ENCODE measurements at places on chromosomes 5 and 9.

DNA sequence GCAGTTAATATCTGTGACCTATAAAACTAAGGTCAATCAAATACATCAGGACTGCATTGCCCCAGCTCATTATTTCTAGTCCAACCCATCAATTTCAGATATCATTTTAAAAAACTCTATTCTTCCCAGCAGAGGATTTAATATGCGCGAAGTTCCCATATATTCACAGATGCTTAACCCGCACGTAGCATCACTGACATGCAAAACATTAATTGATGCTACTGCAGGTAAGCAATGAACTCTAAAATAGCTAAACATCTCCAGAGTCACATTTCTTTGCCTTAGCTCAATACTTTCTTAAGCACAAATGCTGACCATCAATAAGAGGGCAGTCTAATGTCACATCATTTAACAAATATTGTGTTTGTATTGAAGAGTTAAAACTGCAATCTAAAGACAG lies 586.6 kb upstream of the CDH18 start:
- DNase-seq: no peak

- DNase-seq: no peak
These were observed 7.5 kb downstream of the PLPP7 start for GRCh38 chr9:131296906-131297500.

DNA sequence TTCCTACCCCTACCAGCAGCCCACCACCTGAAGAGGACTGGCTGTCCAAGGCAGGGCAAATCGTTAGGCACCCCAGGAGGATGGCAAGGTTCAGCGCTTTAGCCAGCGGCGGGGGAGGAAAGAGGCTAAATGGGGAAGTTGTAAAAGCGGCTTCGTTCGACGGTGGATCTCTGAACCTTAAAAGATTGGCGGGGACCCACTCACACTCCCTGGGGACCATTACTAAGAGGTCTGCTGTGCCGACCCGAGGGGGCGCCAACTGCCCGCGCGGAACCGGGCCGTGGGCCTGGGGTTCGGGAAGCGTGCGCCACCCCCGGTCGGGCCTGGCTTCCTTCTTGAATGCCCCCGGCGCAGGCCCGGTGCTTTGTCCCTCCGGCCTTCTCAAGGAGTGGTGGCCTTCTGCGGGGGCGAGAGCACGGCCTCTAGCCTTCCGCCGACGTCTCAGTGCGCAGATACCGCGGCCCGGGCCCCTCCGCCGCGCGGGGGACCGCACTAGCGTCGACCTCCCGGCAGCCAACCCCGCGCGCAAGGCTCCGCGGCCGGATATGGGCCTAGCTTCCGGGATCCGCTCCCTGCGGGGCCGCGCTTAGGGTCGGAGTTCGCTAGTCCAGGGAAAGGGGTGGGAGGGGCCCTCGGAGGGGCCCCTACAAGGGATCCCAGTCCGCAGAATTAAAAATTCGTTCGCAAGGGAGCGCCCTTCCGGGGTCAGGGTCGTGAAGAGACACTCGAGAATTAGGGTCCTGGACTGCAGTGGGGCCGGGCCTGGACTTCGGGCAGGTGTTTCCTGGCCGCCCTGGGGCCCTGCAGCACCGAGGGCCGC lies 10.5 kb downstream of the NR2F1-AS1 start:
- DNase-seq: no peak

DNA sequence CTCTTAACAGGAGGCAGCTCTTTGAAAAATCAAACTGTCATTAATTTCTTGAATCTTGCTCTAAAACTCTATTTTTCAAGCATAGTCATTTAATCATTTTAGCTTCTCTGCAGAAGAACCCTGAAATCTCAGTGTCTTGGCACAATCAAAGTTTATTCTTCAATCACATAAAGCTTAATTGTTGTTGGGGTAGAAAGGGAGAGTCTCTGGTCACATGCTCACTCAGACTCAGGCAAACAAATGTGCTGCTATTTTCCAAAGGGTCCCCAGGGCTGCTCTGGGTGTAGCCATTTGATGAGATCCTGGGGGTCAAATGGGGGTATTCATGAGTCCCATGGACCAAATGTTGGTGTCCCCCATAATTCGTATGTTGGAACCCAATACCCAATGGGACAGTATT lies 114.8 kb downstream of the MSX2 start:
- no peak for DNase-seq

DNA sequence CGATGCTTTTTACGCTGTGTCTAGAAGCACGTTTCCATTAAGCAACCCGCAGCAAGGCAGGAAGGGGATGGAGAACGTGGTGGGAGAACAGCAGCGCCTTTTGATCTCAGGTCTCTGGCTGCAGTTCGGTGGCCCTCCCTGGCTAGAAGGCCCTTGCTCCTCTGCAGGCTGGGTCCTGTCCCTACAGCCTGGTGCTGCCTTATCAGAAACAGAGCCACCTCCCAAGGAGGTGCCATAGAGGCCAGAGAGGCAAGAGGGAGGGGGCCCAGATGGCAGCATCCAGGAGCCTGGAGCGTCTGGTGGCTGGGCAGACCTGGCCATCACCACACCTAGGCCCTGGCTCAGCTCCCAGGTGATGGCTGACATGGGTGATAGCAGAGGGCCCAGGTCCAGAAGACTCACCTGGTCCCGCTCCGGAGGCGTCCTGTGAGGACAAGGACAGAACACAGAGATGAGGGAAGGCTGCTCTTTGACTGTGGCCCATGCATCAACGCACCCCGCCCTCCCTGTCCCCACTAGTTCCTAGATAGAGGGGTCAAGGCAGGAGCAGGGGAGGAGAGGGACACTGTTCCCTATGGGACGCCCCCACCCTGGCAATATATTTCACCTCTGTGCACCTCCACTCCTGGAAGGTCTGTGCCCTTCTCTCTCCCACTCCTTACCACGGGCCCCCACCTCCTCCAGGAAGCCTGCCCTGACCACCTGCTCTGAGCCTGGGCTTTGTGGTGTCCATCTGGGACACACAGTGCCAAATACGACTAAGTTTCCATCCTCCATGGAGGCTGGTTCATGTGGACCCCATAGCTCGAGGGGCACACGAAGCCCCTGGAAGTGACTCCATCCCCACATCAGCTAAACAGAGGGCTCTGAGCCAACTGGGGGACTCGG lies 41.6 kb upstream of the SARDH start:
- no peak for DNase-seq

- DNase-seq: no peak
These were observed 12.8 kb downstream of the AMBP start for GRCh38 chr9:114065304-114065703.

GRCh38 chr5:89597878-89598277 lies 714.9 kb upstream of the MEF2C start:
- DNase-seq: no peak

GRCh38 chr5:92605591-92605990 lies 975.4 kb downstream of the NR2F1-AS1 start:
- no peak for DNase-seq

GRCh38 chr5:77066184-77066583 lies 20.9 kb downstream of the ZBED3 start:
- no peak for DNase-seq

- no peak for DNase-seq
These were observed 134.6 kb upstream of the RANBP3L start for GRCh38 chr5:36436306-36436705.

DNA sequence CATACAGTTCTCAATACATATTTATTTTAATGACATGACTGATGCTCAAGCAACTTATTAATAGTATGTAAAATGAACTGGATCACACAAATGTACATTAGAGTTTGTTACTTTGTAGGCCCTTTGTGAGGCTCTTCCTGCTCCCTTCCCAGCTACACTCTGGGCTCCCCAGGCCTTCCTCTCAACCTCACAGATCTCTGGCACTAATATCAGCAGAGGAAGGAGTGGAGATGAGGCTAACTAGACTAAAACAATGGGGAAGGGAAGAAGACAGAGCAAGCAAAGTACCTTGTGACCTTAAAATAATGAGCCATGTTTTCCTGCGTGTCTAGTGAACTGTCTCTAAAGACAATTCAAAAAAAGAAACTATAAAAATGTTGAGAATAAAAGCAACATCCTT lies 30.3 kb upstream of the TEK start:
- DNase-seq: no peak

GRCh38 chr5:96320797-96321196 lies 112.3 kb downstream of the PCSK1 start:
- DNase-seq: no peak

- DNase-seq: no peak
These were observed 157.0 kb upstream of the RAI14 start for GRCh38 chr5:34499001-34499734.

GRCh38 chr5:56105511-56106291 lies 110.9 kb upstream of the IL6ST start:
- DNase-seq: no peak

GRCh38 chr9:69637817-69638200 lies 34.4 kb downstream of the APBA1 start:
- peak; percentile 28 for DNase-seq

DNA sequence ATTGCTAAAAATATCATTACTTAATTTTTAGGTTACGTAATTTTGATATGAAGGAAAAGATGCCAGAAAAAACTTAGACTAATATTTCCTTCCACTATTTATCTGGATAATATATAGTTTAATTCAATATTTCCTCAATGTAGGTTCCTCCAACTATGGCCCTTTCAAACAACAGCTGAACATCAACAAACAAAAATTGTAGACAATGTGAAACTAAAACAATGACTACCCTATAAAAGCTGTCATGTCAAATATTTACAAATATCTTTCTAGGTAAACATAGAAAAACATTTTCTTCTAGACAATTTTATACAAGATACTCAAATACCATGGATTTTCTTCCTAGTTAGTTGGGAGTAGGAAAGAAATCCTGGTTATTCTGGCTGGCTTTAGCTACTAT lies 16.9 kb downstream of the ELOVL7 start:
- DNase-seq: no peak

- no peak for DNase-seq
These were observed 39.1 kb downstream of the TPD52L3 start for GRCh38 chr9:6367128-6367890.

DNA sequence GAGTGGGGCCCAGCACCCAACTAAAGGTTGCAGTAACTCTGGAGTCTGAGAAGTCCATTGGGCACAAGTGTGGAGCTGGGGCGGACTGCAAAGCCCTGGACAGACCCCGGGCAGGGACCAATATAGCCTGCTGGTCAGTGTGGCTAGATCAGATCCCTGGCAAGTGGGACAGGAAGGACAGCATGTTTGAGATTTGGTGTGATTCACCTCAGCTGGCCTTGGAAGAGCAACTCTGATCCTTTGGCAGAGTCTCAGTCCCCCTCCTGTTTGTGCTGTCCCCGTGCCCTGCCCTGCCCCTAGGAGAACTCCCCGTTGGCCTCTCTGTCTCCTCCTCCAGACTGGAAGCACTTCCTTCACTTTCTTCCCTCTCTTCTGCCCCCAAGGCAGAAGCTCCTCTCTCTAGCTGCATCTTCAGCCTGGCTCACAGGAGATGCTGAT lies 255.3 kb downstream of the FSTL4 start:
- no peak for DNase-seq

DNA sequence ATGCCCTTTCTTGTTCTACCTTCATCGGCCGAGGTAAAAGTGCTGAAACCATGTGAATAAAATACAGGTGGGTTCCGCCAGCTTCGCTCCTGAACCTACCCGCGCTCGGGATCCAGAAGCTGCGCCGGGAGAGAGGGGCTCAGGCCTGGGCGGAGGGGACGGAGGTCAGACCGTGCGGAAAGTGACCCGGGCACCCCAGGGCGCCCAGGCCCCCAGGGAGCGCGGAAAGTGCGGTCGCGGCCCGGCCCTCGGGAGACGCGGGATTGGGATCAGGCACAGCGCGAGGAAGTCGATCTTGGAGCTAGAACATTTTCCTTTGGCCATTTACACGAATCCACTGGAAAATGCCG lies 329 bp downstream of the SYK start:
- DNase-seq: no peak

DNA sequence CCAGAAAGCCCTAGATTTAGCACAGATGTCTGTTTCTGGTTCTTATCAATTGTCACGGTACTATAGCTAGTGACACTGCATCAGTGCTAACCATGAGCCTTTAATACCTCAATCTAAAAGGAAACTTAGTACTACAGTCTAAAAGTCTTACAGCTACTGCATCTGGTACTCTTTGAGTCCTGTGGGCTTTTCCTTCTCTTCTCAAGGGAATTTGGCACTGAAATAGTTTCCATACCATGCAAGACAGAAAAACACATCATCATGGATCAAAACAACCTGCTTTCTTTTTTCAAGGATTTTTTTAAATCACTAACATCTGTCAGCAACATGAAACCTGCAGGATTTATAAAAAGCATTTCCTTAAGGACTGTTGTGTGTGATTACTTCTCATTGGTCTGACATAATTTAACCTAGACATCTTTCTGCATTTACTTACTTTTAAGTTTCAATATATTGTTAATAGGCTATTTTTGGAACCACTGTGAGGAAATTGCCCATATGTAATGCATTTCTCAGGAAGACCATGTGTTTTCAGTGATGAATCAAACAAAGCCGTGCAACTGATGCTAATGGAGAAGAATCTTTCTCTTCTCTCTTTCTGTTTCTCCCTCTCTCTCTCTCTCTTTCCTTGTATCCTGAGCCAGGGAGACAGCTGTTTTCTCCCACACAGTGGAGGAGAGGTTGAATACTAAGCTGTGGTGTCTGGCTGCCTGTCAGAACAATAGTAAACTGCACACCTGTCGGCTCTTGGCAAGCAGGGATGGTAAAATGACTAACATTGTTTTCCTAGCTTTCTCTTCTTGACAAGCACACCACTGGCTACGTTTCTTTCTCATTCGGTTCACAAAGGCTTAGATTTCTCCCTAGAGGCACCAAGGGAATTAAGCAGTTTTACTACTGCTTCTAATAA lies 273.4 kb downstream of the CSNK1G3 start:
- peak; percentile 29 for DNase-seq

DNA sequence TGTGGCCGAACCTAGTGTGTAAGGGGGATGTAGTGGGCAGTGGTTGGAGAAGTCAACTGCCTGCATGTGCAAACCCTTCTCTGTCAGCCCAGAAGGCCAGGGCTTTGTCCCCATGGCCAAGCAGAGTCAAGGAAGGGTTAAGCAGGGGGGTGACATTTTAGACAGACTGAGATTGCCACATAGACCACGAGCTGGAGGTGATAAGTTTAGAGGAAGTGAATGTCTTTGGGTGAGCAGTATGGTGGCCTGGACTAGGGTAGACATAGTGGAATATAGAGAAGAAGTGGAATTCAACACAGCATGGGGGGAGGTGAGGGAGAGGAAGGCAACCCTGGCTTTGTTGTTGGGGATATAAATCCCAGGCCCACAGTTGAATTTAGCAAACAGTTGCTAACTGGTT lies 38.7 kb upstream of the CDKN2AIPNL start:
- no peak for DNase-seq

- DNase-seq: no peak
These were observed 4.1 kb upstream of the TLE4 start for GRCh38 chr9:79567671-79568098.

GRCh38 chr5:73419465-73420390 lies 28.8 kb downstream of the FOXD1 start:
- DNase-seq: no peak

Measured in NCI-H446 treated with DMSO at 0.1 percent for 48 hours (cell line).